Left lung (tissue), 14 donors: ENCODE measurements at places on chromosomes 4 and X. TPM values are rescaled to one million over a fixed set of nuclear protein-coding genes. Genes with fewer than 3 reads are reported as not detected.
A peak's percentile ranks its signal among the peaks of the same experiment; 100 is the strongest.

Gene PPEF2
- 0.08 TPM for polyA plus RNA-seq

Gene PPP4R3C
- not detected for polyA plus RNA-seq

Gene NKX6-1
- polyA plus RNA-seq = 0.21 TPM

Gene NPNT
- 75.7 TPM for polyA plus RNA-seq

Gene IL15
- 1.2 TPM for polyA plus RNA-seq

Gene VSIG4
- 13.4 TPM for polyA plus RNA-seq

- DNase-seq = no peak
Observed at GRCh38 chrX:118566359-118566758, 70.7 kb downstream of the DOCK11 start.

GRCh38 chr4:47482326-47482725, 2.7 kb upstream of the ATP10D start:
- DNase-seq = no peak

DNA sequence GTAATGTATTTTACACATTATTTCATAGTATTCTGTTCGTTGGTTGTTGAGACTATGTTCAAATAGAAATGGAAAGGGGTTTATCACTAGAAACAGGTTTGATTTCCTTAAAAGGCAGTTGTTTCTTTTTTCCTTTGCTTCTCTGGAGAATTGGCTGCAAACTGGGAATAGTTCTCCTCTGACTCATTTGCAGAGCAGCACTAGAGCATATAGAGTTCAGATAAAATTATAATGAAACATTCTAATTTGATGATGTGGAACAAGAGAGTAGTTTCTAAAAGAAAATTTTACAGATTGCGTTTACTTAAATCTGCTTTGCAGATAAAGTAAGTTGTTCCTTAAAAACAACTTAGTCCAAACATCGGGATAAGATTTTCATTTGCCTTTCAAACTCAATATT, 29.7 kb downstream of the SYNPO2 start:
- no peak for DNase-seq

DNA sequence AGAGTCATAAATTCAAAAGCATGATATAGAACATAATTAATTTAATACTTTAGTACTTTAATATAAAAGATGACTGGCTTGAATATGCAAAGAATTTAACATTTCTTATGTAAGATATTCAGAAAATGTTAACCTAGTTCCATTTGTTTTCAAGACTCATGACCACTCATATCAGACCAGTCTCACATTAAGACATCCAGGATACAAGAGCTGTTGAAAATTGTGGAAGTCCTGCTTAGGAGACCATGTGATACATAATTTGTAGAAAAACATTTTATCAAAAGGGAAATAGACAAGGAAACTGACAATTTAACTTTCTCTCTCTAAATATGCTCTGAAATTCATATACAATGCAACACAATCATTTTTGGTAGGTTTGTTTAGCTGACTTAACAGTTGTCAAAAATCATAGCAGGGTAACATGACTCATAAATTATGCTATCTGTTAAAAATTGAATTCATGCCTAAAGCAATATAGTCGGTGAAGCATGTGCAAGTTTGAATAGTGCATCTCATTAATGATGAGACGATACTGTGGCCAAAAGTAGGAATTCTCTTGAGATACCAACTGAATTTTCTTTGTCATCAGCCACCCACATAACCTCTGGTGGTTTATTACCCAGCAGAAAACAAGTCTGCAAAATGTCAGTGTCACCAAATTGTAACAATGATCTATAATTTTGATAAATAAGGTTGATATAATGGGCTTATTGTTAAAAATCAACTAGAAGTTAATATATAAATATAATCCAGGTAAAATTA, 211.4 kb downstream of the GASK1B start:
- no peak for DNase-seq

GRCh38 chrX:118657413-118657812, 70.0 kb upstream of the IL13RA1 start:
- DNase-seq = no peak

GRCh38 chrX:152918707-152919106, 20.8 kb downstream of the ZNF185 start:
- no peak for DNase-seq

DNA sequence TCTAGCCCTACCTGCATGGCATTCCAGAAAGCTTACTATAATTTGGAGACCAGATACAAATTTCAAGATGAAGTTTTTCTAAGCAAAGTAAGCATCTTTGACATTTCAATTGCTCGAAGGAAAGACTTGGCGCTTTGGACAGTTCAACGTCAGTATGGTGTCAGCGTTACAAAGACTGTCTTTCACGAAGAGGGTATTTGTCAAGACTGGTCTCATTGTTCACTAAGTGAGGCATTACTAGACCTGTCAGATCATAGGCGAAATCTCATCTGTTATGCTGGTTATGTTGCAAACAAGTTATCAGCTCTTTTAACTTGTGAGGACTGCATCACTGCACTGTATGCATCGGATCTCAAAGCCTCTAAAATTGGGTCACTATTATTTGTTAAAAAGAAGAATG, 17.6 kb downstream of the THAP9 start:
- no peak for DNase-seq

DNA sequence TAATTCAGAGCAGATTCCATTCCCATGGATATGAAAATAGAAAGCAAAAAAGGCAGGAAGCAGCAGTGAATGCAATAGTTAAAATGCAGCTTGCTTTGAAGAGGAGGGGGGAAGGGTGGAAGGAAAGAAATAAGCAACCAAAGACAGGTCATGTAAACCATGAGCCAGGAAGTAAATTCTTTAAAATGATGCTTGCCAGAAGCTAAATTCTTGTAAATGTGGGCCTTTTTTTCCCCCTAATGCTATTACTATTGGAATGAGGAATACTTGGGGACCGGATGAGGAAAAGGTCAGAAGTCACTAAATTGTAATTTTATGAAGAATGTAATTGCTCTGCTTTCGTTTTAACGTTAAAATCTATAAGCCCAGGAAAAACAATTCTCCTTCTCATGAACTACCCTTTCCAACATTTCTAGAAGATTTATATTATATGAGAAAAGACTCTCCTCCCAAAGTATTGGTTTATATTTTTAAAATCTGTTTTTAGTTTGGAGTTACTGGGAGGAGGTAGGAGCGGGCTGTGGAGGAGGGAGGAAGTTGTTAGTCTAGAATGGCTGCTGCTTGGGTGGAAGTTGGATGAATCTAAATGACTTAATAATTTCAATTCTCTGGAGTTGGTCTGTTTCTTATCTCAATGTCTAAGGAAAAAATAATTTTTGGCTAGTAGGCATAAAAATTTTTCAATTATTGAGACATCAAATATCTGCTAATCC, 77.6 kb upstream of the PCDH18 start:
- DNase-seq = peak; percentile 24
